Activated naive CD8-positive, alpha-beta T cell treated with anti-CD3 and anti-CD28 coated beads for 36 hours (primary cell): ENCODE measurements at places on chromosomes 2 and 18. TPM values are rescaled to one million over a fixed set of nuclear protein-coding genes. Genes with fewer than 3 reads are reported as not detected.
A peak's percentile ranks its signal among the peaks of the same experiment; 100 is the strongest.

GRCh38 chr18:78733762-78734613, 245.6 kb upstream of the SALL3 start:
- no peak for DNase-seq

DNA sequence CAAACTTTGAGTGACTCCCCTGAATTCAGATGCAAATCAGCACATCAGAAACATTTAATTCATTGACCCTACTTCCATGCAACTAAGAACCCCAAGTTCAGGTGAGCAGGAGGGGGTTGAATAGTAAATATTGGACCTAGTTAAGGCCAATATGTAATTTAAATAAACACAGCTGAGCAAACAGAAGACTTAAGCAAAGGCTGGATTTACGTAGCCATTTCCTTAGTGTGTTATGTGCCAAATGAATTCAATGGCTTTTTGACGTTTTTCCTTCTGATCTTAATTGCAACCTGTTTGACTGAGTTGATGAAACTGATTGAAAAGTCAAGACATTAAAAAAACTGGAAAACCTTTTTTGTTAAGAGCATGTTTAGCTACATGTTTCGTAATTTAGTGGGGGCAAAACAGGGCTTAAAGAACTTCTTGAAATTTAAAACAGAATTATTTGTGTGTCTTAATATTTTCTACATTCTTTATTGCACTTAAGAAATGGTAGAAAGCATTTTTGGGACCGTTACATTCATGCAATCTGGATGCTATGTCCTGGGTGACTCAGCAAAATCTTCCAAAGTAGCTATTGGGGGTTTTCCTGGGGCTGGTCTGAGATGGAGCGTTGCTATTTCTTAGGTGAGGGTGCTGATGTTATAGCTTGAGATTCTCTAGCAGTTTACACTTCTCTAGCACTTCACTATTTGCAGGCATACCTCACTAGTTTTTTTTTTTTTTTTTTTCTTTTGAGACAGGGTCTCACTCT, 25.5 kb upstream of the KCNE4 start:
- DNase-seq = no peak

DNA sequence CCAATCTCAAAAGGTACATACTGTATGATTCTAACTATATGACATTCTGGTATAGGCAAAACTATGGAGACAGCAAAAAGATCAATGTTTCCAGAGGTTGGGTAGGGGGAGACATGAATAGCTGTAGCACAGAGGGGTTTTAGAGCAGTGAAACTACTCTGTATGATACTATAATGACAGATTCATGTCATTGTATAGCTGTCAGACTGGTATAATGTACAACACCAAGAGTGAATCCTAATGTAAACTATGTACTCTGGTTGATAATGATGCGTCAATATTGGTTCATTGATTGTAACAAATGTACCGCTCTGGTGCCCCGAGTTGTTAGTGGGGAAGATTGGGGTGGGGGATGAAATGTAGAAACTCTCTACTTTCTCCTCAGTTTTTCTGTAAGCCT, 172.4 kb upstream of the SPOPL start:
- DNase-seq = no peak

DNA sequence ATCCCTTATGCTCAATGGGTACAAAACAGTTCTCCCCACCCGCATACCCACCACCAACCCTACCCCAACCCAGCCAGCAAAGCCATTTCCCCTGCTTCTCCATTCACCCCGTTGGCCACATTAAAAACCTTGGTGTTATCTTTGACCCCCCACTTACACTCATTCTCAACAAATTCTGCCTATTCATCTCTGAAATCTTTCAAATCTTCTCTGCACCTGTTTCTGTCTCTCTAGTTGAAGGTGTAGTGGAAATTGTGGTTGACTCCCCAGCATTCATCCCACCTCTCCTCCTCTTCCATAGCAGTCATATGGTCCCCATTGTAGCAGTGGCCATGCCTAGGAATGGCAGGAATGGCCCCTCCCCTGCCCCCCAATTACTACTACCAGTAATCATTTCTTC, 20.5 kb upstream of the TET3 start:
- DNase-seq = no peak

TLX2 gene
- not detected for total RNA-seq

DNA sequence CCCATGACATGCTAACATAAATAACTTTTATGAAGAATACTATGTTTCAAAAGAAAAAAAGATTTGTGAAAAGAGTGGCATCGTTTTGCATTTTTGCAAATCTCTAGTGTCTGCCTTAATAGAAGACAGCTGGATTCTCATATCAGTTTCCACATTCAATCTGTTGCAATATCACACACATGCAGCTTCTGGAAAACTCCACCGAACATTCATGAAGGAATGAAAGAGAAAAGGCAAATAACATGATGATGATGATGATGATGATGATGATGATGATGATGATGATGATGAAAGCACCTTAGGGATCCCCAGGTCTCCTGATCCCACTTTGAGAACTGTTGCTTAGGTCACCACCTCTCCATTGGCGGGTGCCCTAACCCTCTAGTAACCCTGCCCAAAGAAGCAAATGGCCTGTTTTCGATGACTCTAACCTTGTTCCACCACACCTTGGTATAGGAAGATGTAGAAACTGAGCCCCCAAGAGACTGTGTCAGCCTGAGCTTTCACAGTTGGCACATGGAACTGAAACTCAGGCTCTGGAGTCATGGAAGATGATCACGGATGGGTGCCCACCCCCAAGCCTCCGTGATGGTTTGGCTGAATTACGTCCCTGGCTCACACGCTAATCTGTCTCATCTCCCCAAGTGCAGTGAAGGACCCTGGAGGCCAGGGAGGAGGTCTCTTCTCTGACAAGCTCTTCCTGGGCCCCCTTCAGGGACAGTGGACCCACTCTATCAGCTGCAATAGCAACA, 80.1 kb upstream of the SMAD7 start:
- DNase-seq = no peak

DES gene
- total RNA-seq = 0.26 TPM

KATNAL2 gene
- 1.6 TPM for total RNA-seq

DNA sequence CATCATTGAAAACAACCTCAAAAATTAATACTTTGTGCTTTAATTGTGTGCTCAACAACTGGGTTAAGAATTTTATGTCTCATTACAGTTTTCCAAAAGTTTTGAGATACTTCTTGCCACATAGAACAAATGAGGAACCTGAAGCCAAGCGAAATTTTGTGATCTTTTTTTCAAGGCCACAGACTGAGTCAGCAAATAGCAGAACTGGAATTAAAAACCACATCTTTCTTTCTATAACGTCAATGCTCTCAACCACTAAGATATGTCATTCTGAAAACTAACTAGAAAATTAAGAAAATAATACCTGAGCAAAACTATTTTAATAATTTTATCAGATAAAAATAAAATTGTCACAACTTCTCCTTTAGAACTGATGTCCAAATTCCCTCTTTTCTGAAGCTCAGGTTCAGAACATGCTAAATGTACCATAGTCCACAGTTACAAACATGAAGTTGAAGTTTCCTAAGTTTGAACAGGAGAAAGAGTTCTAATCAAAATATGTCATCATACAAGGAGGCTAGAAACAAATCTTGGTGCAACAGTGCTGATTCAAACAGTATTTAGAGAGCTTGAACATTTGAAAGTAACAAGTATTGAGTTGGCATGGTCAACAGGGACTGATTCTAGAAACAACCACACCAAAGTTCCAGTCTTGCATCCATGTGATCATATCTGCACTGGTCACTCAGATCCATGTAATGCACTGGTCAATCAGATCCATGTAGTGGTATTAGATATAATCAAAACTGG, 27.6 kb upstream of the CALCRL start:
- no peak for DNase-seq

DNA sequence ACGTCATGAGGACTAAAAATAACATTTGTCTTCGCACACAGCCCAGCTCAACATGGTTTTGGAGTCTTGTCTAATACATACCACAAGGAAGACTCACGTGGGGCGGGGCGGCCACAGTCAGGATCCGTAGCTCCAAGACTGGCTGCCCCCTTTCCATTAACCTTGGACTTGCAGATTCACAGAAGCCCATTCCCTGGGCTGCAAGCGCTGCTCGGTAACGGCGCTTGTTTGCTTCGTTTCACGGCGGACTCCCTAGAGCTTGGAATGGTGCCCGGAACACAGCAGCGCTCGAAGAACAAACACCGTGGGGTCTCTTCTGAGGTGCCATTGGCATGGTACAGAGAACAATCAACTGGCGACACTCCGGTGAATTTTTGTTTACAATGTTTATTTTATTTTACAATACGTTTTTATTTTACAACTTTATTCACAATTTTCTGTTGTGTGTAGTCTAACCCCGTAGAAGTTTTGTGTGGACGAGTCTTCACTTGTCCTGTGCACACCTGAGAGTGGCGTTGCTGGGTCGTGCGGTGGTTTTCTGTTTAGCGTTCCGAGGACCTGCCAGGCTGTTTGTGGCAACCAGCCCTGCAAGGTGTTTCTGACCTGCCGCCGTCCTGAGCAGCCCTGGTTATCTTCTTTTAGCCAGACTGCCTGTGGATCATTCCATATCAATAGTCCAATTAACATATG, 126.5 kb downstream of the GALR1 start:
- DNase-seq = no peak

- DNase-seq = no peak
These were observed 776.1 kb upstream of the ID2 start for GRCh38 chr2:7905756-7906155.

SCYGR8 gene
- total RNA-seq = not detected

AUP1 gene
- total RNA-seq = 140 TPM

DNA sequence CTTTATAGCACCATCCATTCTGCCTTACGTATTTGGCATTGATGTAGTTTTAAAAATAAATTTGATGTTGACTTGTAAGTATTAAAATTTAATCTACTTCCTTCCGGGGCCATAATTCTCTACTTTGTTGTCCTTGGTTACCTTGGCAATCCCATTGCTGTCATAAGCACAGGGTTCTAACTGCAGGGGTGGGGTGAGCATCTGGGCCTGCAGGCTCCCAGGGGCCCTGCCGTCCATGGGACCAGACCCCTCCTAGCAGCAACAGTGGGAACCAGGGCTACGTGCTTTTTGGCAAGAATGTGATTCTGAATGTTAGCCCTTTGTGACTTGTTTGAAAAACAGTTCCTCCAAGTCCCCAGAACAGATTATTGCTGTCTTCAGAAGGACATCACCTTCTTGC, 4.9 kb downstream of the ASAP2 start:
- no peak for DNase-seq

GRCh38 chr2:106863387-106863786, 22.6 kb downstream of the ST6GAL2 start:
- DNase-seq = no peak

DNA sequence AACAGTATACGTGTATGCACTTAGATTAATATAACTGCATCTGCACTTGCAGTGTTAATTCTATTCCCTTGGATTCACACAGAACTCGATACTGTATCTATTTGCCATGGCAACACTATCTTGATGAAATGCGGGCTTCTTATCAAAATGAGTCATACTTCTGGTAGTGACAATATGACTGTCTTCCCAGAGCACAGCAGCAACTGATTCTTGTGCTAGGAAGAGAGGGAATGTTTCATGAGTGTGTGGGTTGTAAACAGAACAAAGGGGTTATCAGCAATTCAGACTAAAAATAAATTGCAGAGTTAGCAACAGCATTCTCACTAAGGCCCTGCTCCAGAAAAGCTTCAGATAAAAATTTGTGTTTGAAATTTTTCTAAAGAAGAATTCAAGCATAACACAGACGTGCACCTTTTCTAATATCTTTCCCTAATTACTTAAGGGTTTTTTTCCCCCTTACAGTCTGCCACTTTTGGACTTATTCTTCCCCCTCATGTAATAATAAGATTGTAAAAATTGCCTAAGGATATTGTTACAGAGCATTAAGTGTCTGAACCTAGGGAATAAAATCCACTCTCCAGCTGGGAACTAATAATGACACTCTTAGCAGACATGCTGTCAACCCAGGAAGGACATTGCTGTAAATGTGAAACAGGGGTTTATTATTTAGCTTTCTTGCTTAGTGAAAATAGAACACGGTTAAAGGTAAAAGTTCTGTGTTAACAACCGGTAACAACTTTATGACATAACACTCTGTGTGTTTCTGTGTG, 99.9 kb upstream of the SLC38A11 start:
- DNase-seq = no peak

DNA sequence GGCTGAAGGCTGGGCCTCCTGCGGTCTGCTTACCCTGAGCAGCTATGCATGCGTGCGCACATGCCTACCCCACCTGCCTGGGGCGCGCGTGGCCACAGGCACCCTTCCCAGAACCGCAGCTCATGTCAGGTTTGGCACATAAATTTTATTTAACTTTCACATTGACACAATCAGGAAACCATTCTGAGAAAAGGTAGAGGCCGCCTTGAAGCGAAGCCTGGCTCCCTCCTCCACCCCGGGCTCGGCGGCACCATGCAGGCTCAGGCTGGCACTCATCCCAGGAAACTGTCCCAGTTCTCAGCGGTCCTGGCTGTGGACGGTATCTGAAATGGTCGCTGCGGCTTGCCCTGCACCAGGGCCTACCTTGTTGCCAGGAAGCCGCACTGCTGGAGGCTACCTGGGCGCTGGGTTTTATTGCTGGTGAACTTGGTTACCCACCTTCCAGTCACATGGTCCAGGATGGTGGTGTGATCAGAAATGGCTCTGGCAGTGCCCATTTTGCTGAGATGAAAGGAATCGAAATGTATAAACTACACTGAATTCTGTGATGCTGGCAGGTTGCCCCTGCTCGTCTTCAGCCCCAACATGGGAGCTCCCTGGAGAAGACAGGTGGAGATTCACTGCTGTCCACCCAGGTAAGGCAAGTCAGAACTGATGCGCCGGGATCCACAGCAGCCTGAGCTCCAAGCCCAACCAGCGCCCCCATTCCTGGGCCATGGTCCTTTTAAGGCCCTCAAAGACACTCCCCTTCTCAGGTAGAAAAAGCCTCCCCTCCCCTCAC, 25.5 kb downstream of the CHST10 start:
- no peak for DNase-seq

DNA sequence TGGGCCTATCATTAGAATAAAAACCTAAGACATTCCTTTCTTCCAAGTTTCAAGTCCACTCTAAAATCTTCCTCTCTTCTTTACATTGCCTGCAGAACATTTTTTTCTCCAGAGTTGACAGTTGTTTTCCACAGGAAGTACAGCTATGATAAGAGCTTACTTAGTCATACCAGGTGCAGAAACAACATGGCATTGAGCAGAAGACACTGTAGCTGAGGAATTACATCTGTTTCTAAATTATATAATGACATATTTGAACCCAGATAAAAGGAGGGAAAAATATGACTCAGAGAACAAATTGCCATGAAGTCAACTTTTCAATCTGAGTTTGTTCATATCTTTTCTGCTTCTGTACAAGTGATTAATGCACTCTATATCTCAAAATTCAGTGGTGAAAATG, 30.2 kb downstream of the CMPK2 start:
- DNase-seq = no peak

GRCh38 chr2:189580241-189580651, 340 bp downstream of the SLC40A1 start:
- DNase-seq = peak; percentile 38

DNA sequence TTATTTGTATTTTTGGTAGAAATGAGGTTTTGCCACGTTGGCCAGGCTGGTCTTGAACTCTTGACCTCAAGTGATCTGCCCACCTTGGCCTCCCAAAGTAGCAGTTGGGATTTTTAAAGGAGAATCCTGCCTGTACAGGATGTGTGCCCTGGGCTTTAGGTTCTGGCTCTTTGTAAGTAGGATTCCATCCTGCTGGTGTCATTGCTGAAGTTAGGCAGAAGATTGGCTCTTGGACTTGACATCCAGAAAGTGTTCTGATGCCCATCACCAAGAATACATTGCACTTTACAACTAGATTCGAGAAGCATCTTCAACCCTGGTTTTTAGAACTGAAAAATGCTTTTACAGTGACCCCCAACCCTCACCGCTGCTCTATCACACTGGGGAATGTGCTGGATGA, 4.4 kb upstream of the TWIST2 start:
- DNase-seq = no peak

CHPF gene
- total RNA-seq = 23.9 TPM
